ENCODE measurements at places on chromosomes 13 and 19.

GRCh38 chr13:80132741-80133601 lies 208.0 kb downstream of the SPRY2 start:
- DNase-seq = no peak

DNA sequence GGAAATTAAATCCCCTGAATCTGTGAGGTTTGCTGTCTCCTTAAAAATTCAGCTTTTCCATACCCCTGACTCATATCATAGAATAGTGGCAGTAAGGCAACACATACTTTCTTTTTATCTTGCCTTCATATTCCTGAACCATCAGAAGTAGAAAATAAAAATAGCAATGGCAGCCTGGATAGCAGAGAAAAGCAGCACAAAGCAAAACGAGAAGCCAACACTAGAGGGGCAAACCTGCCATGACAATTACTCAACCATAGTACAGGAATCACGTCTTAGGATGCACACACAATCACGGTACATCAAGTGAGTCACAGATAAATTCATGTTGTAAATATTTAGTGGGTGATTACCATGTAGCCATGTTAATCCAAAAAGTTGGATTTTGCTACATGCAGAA lies 343.0 kb downstream of the ITGBL1 start:
- DNase-seq = no peak

- DNase-seq = no peak
Observed at GRCh38 chr19:48975947-48976847, 11.1 kb downstream of the FTL start.

GRCh38 chr13:47038188-47038587 lies 141.3 kb upstream of the HTR2A start:
- no peak for DNase-seq

DNA sequence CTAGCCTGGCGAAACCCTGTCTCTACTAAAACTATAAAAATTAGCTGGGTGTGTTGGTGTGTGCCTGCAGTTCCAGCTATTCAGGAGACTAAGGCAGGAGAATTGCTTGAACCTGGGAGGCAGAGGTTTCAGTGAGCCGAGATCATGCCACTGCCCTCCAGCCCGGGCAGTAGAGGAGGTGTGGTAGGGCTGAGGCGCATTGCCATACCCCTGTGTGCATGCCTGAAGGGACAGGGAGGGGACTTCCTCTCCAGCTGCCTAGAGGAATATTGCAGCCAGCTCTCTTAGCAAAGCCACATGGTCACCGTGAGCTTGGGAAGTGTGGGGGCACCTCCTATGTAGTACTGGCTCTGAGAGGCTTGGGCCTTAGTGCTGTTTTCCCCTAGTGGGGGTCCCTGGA lies 29.2 kb upstream of the PEPD start:
- no peak for DNase-seq

- DNase-seq = no peak
Observed at GRCh38 chr19:1847684-1848398, 442 bp downstream of the REXO1 start.

DNA sequence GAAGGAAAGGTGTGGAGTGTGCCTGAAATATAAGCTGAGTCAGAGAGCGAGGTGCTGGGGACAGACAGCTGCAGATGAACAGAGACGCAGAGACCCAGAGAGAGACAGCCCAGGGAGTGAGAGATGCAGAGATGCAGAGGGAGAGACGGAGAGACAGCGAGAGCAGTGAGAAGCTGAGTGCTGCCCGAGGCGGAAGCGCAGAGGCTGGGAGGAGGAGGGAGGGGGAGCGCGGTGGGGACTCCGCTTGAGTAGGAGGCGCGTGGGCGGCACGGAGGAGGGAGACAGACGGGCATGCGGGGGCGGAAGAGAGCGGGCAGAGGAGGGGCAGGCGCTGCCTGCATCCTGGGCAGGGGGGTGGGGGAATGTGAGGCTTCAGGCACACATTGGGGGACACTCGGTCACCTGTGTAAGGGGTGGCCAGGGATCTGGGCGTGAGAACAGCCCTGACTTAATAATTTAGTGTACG lies 25.7 kb downstream of the SLC8A2 start:
- peak; percentile 81 for DNase-seq

DNA sequence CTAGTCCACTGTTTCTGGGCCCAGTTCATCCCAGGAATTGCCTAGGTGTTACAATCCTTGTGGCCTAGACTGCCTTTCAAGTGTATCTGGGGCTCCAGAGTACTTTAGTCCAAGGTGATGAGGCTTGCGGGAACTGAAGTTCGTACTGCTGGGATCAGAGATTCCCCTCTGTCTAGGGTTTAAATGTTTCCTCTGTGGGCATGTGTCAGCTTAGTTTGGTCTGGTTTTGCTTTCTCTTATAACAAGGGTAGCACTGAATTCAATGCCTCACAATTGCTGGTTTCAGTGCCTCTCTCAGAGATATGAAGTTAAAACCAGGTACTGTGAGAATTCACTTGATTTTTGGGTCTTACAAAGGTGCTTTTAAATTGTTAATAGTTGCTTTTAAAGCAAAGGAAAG lies 30.8 kb downstream of the RGCC start:
- no peak for DNase-seq

DNA sequence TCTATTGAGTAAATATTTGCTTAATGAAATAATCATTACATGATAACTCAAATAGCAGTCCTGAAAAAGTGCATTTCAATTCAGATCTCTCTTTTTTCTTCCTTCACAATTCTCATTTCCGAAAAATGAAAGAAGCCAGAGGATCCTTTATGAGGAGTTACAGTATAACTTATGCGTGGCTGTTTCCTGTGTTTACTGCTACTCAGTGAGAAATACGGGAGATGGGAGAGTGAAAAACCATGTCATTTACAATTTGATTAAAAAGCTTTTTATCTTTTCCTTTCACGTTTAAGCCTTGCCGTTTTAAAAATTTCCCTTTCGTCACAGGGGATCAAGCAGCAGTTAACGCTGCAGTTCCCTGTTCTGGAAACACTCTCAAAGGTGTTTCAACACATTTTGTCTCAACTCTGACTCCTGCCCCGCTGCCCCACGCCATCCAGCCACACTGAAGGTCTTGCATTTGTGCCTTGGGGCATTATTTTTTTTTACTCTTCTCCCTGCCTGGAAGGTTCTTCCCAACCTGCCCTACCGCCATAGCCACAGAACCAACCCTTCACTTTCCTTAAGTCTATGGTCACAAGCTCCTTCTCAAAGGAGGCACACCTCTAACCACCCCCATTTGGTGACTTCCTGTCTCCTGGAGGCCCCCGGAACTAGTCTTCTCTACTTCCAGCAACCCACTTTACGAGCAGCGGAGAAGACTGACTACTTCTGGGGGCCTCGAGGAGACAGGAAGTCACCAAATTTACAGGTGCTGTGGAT lies 17.0 kb downstream of the KL start:
- DNase-seq = no peak

DNA sequence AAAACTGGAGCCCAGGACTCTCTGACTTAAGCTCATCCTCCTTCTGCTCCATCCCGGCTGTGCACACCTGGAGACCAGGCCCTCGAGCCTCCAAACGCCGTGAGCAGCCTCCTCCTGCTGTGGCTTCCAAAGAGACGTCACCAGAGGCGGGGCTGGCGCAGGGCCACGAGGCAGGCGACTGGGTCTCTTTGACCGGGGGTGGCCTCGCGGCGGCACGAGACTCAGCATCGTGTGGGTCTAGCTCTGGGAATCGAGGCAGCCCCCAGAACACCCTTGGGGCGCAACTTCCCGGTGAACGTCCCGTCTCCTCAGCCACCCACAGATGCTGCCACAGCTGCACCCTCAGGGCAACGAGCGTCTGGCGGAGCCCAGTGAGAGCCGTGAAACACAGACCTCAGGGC lies 22.8 kb downstream of the RASA3 start:
- DNase-seq = no peak

- no peak for DNase-seq
Observed at GRCh38 chr13:95553581-95554385, 1.3 kb downstream of the CLDN10 start.

Data from stimulated activated CD8-positive, alpha-beta memory T cell treated with anti-CD3 and anti-CD28 coated beads, Interleukin-2, amount 100 ng/mL, for 1 hour (primary cell).